Gastrocnemius medialis (tissue), 4 donors: ENCODE measurements at places on chromosomes 3 and 15.

- no peak for DNase-seq
Measured at GRCh38 chr3:38411591-38411990, 42.1 kb upstream of the ACVR2B start.

- no peak for DNase-seq
Measured at GRCh38 chr15:41804361-41804760, 23.5 kb upstream of the JMJD7 start.

DNA sequence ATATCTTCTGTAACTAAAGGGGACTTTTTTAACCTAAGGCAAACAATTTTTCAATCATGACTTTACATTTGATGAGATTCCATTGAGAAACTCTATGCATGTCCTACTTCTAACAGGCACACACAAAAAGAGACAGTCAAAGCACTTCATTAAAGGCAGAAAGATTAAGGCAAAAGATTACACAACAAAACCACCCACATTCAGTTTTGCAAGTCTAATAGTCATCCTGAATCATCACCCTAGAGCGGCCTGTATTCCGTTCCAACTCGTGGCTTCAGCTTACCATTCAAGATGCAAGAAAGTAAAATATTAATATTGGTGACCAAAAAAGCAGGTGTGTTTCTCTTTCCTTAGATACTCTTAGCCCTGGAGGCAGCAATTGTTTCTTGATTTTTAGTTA, 205.9 kb downstream of the P3H2 start:
- no peak for DNase-seq

DNA sequence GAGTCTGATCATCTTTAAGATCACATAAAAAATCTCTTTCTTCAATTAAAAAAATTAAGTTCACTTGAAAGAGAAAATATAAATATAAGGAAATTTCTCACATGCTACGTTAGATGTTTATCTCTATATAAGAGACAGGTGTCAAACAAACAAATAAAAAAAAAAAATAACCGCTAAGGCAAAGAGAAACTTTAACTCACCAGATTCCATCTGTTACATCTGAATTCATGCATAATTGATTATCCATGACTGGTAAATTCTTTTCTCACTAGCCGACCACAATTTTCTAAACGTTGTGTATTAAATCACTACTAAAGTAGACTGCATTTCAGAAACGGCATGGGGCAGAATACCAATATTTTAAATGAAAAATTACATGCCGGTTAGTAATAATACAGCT, 9.6 kb upstream of the SATB1 start:
- no peak for DNase-seq

DNA sequence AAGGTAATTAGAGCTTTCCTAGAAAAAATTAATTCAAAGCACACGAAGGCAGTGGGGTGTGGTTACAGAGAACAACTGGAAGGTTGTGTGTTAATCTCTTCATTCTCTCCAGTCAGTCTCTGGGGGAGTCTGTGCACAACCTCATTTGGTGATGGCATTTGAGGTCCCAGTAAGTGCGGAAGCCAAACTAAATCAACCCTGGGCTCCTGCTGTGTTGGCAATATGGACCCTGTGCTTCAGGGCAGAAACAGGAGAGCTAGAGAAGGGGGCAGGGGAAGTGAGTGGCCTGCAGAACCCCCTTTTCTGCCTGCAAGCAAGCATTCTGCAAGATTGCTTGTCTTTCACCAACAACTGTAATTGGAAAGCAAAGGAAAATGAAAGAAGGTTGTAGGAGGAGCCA, 195.9 kb upstream of the ST8SIA2 start:
- DNase-seq, result no peak

- no peak for DNase-seq
Measured at GRCh38 chr3:9701006-9701405, 2.6 kb upstream of the CPNE9 start.

- no peak for DNase-seq
Measured at GRCh38 chr15:62307551-62307950, 142.5 kb upstream of the C2CD4B start.

DNA sequence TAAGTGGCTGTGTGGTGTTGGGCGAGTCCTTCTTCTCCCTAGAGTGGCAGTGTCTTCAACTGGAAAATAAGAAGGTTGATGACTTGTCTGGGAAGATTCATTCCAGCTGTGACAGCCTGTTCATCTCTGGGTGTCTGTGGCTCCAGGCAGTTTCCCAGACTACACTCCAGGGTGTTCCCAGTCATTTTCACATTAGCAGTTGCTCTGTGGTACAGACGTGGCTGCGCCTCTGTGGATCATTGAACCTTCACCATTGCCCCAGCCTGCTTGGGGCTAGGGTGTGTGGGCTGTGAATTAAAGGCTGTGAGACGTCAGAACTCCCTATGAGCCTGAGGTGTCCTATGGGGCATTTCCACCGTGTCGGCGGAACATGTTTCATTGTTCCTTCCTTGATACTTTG, 239.6 kb upstream of the NR2E3 start:
- no peak for DNase-seq
